ENCODE measurements at places on chromosomes 3 and 15.

DNA sequence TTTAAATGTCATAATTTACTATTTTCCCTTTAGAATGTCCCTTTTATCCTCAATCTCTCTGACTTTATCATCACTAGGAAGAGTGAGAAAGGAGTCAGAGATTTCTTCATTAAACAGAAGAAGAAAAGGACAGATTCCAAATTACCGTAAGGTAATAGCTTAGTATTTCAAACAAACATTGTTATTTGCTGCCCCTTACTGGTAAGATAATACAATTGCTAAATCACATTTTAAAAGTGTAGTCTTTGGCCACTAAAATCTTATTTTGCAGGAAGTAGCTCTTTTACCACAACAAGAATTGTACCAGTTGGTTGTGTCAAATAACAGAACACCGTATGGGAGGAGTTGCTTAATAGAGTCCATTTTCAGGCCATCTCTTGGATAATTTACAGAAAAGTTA is 53.7 kb downstream of the CGGBP1 start:
- no peak for DNase-seq

- DNase-seq = no peak
These were observed 284.1 kb upstream of the STT3B start for GRCh38 chr3:31248563-31248992.

- DNase-seq = no peak
These were observed 18.2 kb upstream of the AMOTL2 start for GRCh38 chr3:134392336-134392983.

- no peak for DNase-seq
These were observed 452.9 kb upstream of the NECTIN3 start for GRCh38 chr3:110618512-110619226.

DNA sequence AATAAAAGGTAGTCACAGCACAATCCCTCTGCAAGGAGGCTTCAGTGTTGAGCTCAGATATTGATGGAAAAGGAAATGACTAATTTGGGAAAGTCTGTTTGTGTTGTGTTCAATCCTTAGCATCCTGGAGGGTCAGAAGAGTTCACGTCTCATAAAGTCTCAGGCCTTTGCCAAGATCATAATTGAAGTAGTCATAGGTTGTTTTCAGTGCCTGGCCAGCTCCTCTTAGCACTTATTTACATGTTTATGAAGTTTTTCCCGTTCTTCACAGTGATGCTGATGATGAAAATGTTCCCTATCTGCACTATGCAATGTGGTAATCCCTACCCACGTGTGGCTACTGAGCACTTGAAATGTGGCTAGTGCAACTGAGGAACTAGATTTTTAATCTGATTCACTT is 61.6 kb upstream of the TGFBR2 start:
- no peak for DNase-seq

GRCh38 chr15:99096894-99097426 is 7.9 kb upstream of the SYNM start:
- DNase-seq = no peak

DNA sequence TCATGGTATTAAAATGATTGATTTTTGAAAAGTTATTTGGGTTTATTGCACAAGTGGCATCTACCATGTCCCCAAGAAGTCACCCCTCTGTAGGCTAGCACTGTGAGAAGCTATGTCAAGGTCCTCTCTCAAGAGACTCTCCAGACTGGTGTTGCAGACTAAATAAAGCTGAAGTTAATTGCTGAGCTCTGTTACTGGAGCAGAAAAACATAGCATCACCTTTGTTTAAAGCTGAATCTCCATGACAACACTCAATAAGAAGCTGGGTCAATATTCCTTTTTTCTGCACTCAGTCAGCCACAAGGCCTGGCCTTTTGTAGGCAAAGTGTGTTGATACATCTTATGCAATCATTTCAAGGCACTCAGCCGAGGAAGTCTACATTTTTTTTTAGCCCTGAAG is 806.6 kb upstream of the LMCD1 start:
- no peak for DNase-seq

DNA sequence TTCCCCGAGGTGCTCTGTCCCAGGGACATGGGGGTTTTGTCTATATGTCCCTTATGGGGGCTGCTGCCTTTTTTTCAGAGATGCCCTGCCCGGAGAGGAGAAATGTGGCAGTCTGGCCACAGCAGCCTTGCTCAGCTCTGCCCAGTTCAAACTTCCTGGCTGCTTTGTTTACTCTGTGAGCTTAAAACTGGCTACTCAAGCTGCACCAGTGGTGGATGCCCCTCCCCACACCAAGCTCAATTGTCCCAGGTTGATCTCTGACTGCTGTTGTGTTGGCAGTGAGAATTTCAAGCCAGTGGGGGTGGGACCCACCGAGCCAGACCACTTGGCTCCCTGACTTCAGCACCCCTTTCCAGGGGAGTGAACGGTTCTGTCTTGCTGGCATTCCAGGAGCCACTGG is 188.9 kb downstream of the STXBP5L start:
- DNase-seq = no peak

DNA sequence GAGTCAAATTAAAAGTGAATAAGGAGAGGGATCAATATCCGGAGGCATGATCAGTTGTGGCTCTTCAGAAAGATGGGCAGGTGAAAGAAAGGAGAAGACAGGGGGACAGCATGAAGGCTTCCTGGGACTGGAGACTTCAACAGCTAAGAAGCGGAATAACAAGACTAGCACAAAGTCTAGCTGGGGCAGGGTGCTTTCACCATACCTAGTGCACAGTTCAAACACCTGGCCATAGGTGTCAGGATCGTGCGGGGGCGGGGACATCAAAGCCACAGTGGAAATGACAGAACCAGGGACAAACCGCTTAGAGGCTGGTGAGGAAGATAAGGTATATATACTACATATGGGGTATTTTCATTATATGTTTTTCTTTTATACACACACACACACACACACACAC is 66.2 kb upstream of the FOXP1 start:
- DNase-seq = no peak

GRCh38 chr15:94229591-94230369 is 1.6 kb upstream of the MCTP2 start:
- DNase-seq = no peak

- no peak for DNase-seq
These were observed 141.3 kb downstream of the ADAM10 start for GRCh38 chr15:58608129-58608590.

DNA sequence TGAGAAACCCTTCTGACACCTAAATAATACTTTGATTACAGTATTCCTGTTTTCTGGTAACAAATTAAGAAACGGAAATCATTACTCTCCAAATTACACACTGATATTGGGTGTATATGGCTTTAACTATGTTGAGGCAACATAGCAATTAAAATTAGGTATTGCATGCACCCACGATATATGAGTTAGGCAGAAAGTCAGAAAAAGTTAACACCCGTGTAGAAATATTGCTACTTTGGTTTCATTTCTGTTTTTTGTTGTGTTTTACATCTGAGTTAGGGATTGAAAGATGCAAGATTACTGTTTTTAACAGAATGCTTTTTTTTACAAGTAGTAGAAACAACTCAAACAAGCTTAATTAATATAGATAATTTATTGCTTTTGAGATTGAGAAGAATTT is 327.8 kb downstream of the GBE1 start:
- no peak for DNase-seq

- DNase-seq = no peak
These were observed 2.5 kb downstream of the ARHGAP31 start for GRCh38 chr3:119296727-119297122.

- DNase-seq = no peak
These were observed 363.1 kb upstream of the PLSCR5 start for GRCh38 chr3:146968204-146968651.

DNA sequence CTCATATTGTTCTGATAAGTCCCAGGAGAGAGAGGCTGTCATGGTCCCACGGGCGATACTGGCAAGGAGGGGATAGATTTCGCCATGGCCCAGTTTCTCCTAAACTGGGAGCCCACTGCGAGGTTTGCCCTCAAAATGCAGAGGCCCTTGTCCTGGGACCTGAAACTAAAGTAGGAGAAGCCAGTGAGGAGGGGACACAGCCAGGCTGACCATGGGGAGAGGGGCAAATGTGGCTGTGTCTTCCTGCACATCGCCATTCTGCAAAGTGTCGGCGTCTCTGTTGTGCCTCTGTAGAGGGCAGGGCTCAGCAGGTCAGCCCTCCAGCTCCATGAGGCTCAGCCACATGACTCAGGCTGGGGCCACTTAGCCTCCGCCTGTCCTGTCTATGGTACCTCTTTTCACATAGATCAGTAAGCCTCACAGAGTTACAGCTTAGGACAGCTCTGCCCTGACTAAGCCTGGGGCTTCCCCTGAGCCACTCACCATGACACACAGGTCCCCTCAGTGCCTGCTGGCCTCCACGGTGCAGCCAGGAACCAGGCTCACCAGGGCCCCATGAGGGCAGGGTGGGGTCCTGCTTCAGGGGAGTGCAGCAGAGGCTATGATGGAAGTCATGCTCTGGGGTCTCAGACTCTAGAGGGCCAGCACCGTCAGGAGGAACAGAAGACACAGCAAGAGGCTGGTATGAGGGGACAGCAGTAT is 28.6 kb upstream of the PLXNA1 start:
- DNase-seq = no peak

DNA sequence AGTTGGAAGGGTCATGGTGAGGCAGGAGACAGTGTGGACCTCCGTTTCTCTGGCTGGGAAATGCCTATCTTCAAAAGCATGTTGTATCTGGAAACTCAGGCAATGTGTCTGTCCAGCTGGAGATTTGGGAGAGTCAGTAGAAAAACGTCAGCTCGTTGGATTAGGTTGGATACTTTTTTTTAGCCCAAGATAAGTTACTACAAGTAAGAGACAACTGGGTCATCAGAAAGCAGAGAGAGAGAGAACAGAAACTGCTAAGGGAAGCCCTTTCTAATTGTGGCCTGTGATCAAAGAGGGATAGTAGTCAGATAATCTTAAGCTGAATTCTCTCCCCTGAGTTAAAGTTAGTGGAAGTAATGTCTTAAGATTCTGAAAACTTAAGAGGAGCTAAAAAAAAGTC is 78.9 kb upstream of the ZNF280D start:
- DNase-seq = no peak

DNA sequence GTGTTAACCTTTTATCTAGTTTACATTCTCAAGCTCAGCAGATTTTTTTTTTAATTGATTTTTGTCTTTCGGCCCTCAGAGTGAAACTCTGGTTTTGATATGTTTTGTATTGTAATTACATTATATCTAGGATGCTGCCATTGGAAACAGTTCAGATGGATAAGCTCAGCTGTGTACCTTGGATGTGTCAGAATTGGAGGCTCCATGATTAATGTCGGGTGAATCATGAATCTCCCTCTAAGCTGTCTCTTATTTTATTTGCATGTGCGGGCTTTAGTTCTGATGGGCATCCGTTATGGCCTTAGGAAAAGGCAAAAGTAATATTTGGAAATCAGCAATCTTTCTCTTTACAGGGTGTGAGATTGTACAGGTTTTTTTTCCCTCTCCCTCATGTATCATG is 4.2 kb downstream of the PTPRG start:
- DNase-seq = no peak

DNA sequence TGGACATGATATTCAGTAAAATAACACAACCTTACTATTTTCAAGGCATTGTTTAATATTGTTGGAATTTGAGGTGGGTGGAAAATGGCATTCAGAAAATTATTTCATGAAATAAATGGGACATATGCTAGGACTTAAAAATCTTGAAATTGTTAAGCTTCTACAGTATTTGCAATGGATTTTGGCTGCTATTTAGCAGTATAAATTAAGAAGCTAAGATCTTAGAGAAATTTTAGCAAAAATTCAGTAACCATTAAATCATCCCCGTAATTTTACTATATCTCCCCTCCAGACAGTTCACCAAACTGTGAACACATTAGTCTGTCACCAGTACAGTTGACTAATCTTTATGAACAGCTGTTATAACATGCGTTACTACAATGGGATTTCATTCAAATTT is 8.2 kb downstream of the DIPK2A start:
- no peak for DNase-seq

GRCh38 chr3:9098716-9099675 is 135.7 kb upstream of the RAD18 start:
- DNase-seq = no peak

DNA sequence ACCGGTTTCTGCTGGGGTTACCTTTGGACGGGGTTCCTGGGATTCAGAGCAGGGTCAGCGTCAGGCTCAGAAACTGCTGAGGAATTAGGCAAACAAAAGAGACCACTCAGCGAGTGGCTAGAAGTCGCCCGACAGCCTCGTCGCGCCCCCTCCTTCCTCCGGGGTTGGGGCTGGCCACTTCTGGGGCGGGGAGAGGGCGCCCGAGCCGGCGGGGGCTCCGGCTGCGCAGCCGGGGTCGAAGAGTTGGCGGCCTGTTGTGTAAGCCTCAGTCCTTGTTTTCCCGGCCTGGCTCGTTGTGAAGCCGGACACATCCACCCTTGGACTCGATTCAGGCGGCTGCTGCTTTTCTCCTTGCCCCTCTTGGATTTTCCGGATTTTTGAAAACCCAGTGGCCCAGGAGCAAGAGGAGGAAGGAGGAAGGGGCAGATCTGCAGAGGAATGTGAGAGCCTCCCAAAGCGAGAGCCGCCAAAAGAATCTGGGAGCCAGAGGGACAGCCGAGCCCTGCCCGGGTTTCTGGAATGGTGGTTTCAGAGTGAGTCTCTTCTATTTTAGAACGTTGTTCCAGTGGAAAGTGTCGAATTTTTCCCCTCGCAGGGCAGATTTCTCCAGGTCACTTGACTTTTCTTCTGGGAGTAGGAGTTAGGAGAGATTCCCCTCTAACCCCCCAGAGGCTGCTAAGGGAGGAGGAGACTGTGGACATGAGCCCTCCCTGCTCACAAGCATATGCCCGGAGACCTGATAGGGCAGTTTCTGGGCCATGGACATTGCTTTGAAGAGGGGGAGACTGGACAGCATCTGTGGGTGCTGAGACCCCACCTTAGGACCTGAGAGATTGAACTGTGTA is 666 bp downstream of the SNX33 start:
- no peak for DNase-seq

DNA sequence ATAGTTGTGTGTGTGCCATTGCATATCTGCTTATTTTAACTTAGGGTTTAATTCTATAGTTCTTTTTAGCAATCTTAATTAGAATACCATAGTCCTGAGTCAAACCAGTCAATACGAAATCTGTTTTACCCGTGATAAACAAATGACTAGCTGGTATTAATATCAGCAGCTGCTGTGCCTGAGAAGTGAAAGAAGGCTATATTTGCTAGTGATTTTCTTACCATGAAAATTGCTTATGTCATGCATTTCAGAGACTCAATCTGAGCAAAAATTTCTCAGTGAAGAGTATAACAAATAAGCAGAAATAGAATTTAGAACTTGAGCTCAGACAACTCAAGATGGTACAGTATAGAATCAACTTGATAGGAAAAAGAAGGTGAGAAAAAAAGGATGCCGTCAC is 820.4 kb downstream of the NAALADL2 start:
- no peak for DNase-seq

Measured in cortex of kidney (tissue), 1 donor.